ENCODE measurements at places on chromosomes 2 and 18.
A peak's percentile ranks its signal among the peaks of the same experiment; 100 is the strongest.

- H3K27me3 ChIP-seq, result no peaks in the 10 kb centered on the region
- no peak overlapping the region for H3K27ac ChIP-seq
- no peak overlapping the region for H3K4me3 ChIP-seq
- H3K4me1 ChIP-seq, result no peaks in the 10 kb centered on the region
- DNase-seq, result no peak
Observed at GRCh38 chr18:55398858-55399257, 189.1 kb downstream of the TCF4 start.

DNA sequence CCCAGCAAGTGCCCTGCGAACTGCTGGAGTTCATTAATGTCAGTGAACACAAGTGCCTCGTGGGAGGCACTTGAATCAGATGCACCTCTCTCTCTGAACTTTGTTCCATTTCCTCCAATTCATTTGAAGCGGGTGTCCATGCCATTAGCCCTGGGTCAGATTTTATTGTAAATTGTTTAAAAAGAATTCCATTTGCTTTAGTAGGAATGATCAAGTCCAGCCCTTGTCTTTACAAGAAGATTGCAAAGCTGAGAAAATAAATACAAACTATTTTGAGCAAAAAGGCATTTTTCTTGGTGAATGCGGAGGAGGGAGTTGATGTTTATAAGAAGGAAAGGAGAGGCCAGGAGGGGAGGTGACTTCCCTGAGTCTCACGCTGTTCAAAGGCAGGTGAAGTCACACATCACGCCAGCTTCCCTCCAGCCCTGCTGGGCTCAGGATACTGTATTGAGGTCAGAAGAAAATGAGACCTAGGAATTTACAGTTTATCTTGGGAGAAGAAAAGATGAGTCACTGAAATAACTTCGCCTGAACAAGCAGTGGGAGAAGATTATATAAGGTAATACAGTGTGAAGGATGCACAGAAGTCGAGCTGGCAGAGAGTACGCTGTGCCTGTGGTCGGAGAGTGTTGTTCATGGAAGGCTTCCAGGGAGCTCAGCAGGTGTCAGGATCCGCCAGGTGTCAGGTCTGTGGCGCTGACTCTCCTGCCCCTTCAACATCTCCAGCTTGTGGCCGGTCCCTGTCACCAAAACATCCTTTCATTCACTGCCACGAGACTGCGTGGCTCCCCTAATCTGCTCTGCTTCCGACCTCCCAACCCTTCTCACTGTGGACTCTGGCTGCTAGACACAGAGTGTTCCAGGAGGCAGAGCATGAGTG, 36.5 kb downstream of the EFR3B start:
- no peaks in the 10 kb centered on the region for H3K27me3 ChIP-seq
- no peak overlapping the region for H3K27ac ChIP-seq
- H3K36me3 ChIP-seq, result no peaks in the 10 kb centered on the region
- H3K4me3 ChIP-seq, result no peak overlapping the region

DNA sequence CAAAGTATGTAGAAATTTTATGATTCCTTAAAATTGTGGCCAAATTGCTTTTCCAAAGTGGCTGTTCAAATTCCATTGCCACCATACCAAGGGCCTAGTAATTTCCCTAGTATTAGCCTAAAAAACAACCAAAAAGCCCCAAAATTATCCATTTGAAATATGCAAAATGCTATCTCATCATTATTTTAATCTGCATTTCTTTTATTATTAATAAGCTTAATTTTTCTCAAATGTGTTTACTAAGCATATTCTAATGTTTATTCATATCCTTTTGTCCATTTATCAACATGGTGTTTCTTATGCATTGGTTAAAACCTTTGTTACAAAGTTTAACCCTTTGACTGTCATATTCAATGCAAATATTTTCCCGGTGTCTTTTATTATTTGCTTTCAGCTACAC, 48.0 kb downstream of the PID1 start:
- H3K27ac ChIP-seq, result no peak overlapping the region
- H3K4me3 ChIP-seq, result no peak overlapping the region
- no peak for DNase-seq

DNA sequence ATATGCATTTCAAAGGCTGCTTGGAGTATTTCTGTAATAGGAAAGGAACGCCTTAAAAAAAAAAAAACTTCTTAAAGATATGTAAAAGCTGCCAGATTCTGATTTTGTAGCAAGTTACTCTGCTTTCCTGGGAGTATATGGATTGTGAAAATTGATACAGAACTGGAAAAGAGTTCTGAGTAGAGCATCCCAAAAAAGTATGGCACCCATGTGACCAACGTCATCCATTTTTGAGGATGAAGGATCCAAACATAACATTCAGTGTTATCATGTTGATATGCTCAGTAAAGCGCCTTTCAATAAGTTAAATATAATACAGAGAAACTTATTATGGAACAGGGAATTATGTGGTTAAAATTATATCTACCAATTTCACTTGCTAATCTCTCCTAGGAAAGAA, 978.4 kb upstream of the POU3F3 start:
- no peak for DNase-seq
- no peak overlapping the region for H3K27ac ChIP-seq
- no peak overlapping the region for H3K4me3 ChIP-seq
- H3K36me3 ChIP-seq, result no peaks in the 10 kb centered on the region
- no peaks in the 10 kb centered on the region for H3K27me3 ChIP-seq

DNA sequence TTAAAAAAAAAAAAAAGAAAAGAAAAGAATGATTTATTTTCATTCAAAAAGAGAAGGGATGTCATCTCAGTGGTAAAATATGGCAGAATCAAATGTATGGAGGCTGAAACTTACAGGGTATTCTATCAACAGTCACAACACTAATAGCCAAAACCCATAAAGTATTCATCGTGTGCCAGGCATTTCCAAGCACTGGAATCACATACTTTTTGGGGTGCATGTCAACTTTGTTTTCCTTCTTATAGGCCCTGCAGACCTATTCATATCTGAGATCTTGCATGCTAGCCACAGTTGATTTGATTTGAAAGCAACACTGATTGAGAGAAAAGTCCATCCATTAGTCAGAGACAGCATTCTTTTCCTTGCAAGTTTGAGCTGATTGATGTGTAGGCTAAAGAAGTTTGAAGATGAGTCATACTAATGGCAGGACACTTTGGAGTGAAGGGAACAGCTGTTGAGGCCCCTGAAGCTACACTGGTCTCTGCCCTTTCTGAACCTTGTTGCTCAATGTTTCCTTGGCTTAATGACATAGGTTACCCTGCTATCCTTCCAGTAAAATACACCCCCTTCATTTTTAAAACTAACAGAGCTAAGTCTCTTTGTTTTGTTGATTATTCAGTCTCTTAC, 22.0 kb downstream of the KATNAL2 start:
- H3K27ac ChIP-seq, result peak overlapping the region; percentile 7
- no peak for DNase-seq
- H3K4me1 ChIP-seq, result no peaks in the 10 kb centered on the region
- no peaks in the 10 kb centered on the region for H3K36me3 ChIP-seq
- H3K4me3 ChIP-seq, result no peak overlapping the region

- H3K36me3 ChIP-seq, result no peaks in the 10 kb centered on the region
- H3K4me3 ChIP-seq, result no peak overlapping the region
- no peaks in the 10 kb centered on the region for H3K4me1 ChIP-seq
- H3K27ac ChIP-seq, result no peak overlapping the region
- H3K27me3 ChIP-seq, result no peaks in the 10 kb centered on the region
Observed at GRCh38 chr2:174796319-174796771, 32.1 kb upstream of the CHRNA1 start.

GRCh38 chr2:98454500-98455235, 10.0 kb downstream of the INPP4A start:
- H3K27ac ChIP-seq, result peak overlapping the region; percentile 68
- H3K4me3 ChIP-seq, result no peak overlapping the region
- DNase-seq, result no peak
- H3K4me1 ChIP-seq, result peaks cover 93% of the 10 kb centered on the region

DNA sequence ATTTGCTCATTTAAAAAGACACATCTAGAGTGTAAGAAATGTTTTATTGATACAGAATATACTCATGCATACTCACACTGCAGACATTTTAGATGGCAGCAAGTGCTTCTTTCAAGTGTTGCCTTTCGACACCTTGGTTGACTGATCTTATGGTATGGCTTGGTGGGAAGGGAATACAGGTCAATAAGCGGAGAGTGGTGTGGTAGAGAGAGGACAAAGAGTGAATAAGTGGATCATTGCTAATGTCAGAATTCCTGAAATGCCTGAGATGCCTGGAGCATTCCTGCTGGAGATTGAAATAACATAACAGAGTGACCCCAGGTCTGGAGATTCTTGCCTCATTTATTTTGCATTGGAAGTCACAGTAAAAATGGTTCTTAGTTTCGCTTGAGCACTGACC, 76.7 kb downstream of the RND3 start:
- no peaks in the 10 kb centered on the region for H3K27me3 ChIP-seq
- DNase-seq, result no peak
- no peak overlapping the region for H3K4me3 ChIP-seq
- H3K27ac ChIP-seq, result no peak overlapping the region
- H3K36me3 ChIP-seq, result no peaks in the 10 kb centered on the region

DNA sequence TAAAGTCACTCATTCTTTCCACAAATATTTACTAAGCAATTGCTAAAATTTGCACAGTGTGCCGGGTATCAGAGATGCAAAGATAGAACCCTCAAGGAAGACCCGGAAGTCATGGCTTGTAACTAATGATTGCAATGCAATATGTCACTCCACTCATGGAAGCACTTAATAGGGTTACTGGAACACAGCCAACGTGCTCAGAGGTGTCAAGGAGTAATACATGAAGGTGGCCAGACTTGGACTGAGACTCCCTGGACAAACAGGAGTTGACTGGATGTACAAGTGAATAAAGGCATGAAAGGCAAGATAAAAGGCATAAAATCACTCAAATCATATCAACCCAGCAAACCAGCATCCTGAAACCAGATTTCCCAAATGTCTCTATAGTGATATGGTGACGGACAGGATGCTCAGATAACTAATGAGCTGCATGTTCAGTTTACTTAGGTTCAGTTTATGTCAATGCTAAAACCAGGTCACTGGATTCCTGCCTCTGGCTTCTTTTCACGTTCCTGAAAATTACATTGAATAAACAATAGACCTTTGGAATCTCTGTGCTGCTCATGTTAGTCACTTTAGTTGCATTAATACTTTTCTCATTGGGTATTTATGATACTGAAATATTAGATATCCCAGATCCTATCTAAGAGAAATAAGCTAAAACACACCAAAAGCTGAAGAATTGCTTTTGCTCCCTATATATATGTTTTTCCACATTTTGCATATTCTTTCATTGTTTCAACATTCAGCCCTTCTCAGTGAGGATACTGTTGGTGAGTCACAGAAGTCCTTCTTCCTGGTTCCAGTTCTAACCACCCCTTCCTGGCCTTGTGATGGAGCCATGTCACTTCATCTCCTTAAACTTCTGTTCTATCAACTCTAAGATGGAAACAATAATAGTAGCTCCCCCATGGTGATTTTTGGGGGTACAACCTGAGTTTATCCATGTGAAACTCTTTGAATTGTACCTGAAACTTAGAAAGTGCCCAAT, 688.9 kb upstream of the ID2 start:
- H3K4me3 ChIP-seq, result no peak overlapping the region
- peaks cover 9% of the 10 kb centered on the region for H3K4me1 ChIP-seq
- no peak overlapping the region for H3K27ac ChIP-seq

GRCh38 chr2:222305516-222306392, 7.0 kb upstream of the PAX3 start:
- H3K27ac ChIP-seq, result no peak overlapping the region
- no peaks in the 10 kb centered on the region for H3K36me3 ChIP-seq
- peak; percentile 62 for DNase-seq
- peak overlapping the region; percentile 69 for H3K4me3 ChIP-seq

DNA sequence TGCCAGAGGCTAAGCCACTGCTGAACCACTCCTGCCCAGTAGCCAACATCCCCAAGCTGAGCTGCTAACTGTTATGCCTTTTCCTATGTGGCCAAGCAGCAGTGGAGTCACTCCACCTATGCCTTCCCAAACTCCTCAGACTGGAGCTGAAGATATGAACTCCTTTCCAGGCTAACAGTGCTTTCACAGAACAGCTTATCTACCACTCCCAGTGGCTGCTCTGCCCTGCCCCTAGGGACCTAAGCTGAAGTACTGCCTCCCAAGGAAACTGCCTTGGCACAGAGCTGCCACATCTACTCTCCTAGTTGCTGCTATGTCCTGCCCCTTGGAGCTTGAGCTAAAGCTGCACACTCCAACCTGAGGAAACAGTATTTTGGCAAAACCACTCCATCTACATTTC, 275.9 kb downstream of the RBM43 start:
- no peak overlapping the region for H3K4me3 ChIP-seq
- H3K4me1 ChIP-seq, result no peaks in the 10 kb centered on the region
- no peak overlapping the region for H3K27ac ChIP-seq
- H3K27me3 ChIP-seq, result no peaks in the 10 kb centered on the region
- DNase-seq, result no peak
- H3K36me3 ChIP-seq, result no peaks in the 10 kb centered on the region

- no peak for DNase-seq
- no peaks in the 10 kb centered on the region for H3K27me3 ChIP-seq
Observed at GRCh38 chr2:31238906-31239592, 5.1 kb downstream of the EHD3 start.

- no peaks in the 10 kb centered on the region for H3K36me3 ChIP-seq
- H3K4me3 ChIP-seq, result no peak overlapping the region
- H3K27ac ChIP-seq, result no peak overlapping the region
- no peaks in the 10 kb centered on the region for H3K4me1 ChIP-seq
Observed at GRCh38 chr2:172914341-172915008, 161.2 kb upstream of the MAP3K20 start.

DNA sequence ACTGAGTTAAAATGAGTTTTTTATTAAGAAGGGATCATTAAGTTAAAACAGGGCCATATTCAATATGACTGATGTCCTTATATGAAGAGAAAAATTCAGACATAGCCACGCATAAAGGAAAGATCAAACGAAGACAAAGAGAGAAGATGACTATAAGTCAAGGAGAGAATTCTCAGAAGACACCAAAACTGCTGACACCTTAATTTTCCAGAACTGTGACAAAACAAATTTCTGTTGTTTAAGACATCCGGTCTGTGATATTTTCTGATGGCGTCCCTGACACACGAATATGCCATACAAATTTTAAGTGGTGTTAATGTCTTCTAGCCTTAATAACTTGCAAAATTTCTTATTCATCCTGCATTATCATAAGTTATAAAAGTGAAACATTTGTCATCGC, 1325.2 kb upstream of the DDX18 start:
- H3K4me1 ChIP-seq, result no peaks in the 10 kb centered on the region
- no peaks in the 10 kb centered on the region for H3K36me3 ChIP-seq
- DNase-seq, result no peak
- no peaks in the 10 kb centered on the region for H3K27me3 ChIP-seq

DNA sequence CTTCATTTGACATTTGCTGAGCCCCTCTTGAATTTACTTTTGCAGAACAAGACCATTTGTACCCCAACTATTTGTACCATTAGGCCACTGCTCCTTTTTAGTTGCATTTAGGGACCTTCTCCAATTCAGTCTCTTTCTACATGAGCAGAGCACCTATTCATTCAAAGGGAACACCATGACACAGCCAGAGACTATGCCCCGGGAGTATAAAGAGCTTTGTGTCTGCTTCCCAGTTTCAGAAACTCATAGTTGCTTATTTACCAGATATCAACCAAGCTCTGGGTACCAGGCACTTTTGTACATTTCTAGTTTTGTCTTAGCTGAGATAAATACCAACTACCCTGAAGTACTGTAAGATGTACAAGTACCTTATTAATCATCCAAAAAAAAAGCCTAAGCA, 269.1 kb upstream of the SIX3 start:
- no peaks in the 10 kb centered on the region for H3K27me3 ChIP-seq
- no peaks in the 10 kb centered on the region for H3K4me1 ChIP-seq
- no peaks in the 10 kb centered on the region for H3K36me3 ChIP-seq
- DNase-seq, result no peak
- no peak overlapping the region for H3K27ac ChIP-seq

GRCh38 chr2:187644486-187644885, 90.3 kb upstream of the TFPI start:
- no peaks in the 10 kb centered on the region for H3K36me3 ChIP-seq
- H3K4me3 ChIP-seq, result no peak overlapping the region
- no peak for DNase-seq
- no peaks in the 10 kb centered on the region for H3K4me1 ChIP-seq
- H3K27me3 ChIP-seq, result no peaks in the 10 kb centered on the region
